ENCODE measurements at places on chromosomes 5 and 9.

DNA sequence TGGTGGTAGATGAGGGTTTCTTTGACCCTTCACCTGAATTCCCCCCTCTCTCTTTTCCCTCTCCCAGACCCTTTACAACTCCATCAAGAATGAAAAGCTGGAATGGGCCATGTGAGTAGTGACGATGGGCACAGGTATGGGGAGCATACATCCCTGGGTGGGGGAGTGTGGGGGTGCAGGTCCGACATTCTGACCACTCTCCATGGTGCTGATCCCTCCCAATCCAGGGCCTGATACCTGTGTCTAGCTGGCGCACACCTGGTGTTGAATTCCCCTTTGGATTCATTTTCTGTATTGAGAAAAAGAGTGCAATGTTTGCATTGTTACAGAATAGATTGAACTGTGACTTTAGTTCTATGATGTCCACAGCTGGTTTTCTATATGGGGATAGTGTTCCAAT is 40.0 kb downstream of the PSD2 start:
- DNase-seq, result no peak

DNA sequence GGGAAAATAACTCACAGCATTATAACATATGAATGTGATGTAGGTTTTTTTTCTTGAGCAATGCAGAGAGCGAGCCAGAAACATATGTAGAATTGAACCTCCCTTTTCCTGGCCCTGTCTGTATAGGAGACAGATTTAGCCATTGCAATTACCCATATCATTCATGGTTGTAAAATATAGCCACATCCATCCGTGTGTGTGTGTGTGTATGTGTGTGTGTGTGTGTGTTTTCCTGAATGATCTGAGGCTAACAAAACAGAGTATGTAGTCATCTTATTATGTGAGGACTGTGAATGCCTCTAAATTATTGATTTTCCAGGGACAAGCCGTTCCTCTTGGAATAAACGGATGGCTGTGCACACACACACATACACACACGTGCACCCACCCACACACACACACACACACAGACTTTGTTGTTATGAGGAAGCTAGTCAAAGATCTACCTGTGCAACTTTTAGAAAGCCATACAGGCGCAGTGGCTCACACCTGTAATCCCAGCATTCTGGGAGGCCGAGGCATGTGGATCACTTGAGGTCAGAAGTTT is 11.7 kb upstream of the DENND1A start:
- no peak for DNase-seq

DNA sequence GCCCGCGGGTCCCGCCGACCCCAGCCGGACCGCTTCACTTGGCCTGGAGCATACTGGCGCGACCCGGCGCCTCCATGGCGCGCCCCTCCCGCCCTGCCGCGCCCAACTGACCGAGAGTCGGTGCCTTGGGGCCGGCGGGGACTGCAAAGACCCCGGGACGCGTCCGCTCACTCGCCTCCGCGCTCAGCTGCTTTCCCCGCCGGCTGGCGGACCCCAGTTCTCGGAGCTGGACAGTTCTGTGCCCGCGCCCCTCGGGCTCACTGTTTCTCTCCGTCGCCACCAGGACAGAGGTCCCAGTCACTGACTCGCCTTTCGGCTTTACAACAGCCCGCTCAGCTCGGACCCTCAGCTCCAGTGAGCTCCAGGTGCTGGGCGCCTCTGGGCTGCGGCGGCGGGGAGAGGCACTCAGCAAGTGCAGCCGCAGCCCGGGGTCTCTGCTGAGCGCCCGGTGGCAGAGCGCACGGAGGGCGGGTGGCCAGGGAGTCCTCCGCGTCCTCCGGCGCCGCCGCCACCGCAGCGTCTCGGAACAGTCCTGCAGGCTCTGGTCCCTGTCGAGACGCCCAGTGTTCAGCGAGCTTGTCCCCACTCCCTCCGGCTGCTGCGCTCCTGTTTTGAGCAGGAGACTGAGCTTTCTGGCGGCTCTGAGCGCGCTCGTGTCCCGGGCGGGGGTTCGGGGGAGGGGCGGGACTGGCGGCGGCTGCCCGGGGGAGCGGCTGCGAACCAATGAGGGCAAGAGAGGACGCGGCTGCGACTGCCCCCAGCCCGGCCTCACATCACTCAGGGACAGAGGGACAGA is at the start of gene SMIM32:
Gene SMIM32 (minus strand): TSS at position 637 of the 796 bp plus-strand sequence. CDS start 638 bp downstream, outside the sequence.
- DNase-seq, result no peak

DNA sequence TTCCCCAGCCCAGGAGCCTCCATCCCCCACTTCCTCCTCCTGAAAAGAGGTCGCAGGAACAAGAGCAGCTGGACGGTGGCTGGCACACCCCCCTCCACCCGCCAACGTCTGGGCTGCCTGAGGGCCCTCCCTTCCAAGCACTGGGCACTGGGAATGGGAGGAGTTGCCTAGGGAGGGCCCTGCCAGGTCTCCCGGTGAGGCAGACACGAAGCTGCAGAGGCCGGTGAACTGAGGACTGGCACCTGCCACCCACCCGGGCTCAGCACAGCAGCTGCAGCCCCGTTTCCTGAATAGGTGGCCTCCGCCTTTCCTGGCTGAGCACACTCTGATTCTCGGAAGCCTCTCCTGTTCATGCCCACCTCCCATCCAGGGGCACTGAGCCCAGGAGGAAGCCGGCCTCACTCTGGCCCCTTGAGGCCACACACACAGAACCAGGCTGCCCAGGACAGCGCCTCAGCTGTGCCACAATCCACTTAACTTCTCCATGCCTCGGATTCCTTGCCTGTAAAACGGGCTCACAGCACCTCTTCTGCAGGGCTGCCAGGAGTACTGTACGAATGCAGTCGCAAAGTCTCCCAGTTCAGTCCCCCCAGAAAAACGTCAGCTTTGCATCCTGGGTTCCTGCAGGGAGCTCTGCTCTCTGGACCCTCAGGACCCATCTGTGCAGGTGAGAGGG is 1.3 kb downstream of the NPDC1 start:
- DNase-seq, result no peak

DNA sequence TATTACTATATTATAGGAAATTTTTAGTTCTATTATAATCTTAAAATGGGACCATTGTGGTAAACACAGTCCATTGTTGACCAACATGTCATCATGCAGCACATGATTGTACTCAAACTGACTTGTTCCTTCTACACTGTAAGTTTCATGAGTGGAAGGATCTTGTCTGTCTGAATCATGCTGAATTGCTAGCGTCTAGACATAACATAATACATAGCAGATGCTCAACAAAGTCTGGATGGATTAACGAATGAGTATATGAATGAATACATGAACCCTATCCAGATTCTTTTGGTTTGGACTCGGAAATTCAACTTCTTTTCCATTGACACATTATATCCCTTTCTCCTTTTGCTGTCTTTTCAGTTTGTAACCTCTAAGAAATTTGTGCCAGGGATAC is 429.2 kb upstream of the SGCD start:
- DNase-seq, result no peak

DNA sequence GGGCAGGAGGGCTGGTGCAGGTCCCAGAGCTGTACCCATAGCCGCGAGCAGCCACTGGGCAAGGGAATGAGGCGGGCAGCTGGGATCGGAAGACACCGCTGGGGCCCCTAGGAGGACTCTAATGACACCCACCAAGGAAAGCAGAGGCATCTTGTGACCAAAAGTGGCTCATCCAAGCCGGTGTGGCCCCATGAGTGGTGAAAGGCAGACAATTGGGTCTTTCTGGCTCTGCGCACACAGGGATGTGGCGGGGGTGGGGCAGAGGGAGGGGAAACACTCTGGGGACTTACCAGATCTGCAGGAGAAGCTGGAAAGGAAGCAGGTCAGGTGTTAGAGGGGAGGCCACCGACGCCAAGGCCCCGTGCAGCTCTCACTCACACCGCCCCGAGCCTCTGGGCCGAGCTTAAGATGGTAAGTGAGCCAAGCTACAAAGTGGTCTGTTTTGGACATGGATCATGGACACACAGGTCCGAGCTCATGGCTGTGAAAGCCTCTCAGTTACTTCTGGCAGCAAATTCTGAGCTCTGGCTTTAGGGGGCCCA is 42.3 kb upstream of the SARDH start:
- no peak for DNase-seq

GRCh38 chr9:129489838-129490582 is 130.9 kb downstream of the C9orf50 start:
- peak; percentile 71 for DNase-seq

DNA sequence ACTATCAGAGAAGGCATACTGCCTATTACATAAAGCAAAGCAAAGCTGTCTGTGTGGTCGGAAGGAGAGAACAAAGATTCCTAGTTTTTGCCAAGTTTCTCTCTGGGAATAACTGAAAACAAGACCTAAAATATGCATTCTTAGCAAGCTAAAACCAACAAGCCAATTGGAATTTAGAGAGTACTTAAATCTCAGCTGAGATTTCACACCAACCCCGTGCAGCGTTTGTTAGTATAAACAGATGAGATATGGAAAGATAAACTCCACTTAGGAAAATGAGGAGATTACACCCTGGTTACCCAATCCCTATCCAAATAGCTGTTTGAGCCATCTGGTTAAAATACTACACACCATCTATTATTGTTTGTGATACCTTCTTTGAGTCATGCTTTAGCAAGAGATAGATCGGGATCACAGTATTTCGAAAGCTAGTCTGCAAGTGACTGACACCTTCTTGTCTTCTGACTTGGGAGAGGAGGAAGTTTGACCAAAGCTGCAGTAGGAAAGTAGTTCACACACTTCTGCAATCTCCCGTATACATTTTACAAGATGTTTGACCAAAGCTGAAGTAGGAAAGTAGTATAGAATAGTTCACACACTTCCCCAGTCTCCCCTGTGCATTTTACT is 18.2 kb downstream of the FAF2 start:
- peak; percentile 74 for DNase-seq

DNA sequence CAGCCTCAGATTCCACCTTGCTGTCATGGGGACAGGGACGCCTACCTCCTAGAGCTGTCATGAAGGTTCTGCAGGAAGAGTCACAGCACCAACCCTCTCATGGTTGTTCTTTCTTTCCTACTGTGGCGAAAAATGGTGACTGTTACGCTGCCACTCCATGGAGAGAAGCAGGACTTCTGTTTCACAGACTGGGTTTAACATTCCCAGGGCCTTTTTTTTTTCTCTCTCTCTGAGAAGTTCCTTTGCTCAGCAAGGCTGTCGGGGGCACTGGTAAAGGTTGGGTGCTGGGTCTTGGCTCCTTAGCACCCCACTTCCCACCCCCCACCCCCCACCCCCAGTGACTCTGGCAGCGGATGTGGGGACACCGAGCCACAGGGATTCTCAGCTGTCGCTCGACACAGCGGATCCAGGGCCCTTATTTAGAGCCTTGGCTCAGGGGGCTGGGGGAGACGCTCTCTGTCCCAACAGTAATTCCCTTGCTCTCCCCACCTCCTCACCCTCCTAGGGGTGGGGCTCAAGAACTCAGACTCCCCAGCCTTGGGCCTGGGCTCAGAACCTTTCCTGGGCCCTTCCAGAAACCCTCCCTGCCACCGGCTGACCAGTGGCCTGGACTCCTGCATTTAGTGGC is 34.4 kb downstream of the DUSP1 start:
- no peak for DNase-seq

GRCh38 chr5:93395971-93396379 is 185.0 kb downstream of the NR2F1-AS1 start:
- no peak for DNase-seq

- no peak for DNase-seq
Measured at GRCh38 chr9:121912812-121913627, 180.1 kb downstream of the TTLL11 start.

DNA sequence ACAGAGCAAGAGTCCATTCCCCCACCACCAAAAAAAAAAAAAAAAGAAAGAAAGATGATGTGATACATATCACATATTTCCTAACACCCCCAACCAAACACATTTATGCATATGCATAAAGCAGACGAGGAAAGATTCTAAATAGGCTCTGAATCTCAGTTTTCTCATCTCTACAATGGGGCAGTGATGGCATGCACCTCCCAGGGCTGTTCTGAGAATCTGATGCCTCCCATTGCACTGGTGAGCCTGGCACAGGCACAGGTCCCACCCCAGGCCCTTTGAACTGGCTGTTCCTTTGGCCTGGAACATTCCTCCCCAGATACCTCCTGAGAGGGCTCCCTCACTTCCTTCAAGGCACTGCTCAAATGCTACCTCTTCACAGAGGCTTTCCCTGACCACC is 116.5 kb downstream of the C9orf50 start:
- DNase-seq, result no peak

- no peak for DNase-seq
Measured at GRCh38 chr9:96725576-96725975, 52.3 kb downstream of the ZNF510 start.

- no peak for DNase-seq
Measured at GRCh38 chr9:108996643-108997042, 16.7 kb downstream of the CTNNAL1 start.

- peak; percentile 38 for DNase-seq
Measured at GRCh38 chr5:173310861-173311785, 17.1 kb downstream of the STC2 start.

GRCh38 chr9:18327121-18327520 is 146.8 kb upstream of the ADAMTSL1 start:
- peak; percentile 42 for DNase-seq

DNA sequence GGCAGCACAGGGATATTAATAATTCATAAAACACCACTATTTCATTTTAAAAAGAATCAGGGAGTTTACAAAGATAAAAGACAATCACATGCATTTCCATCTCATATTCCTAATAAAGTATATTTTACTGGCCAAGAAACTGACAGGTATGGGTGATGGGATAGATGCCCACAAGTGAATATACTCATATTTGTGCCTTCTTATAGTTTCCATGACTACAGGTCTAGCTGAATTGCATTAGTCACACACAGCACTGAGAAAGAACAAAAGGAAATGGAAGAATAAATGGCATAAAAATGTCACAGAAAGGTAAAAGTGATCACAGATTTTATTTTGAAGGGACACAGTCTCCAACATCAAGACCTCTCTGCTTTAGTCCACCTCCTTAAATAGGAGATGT is 193.5 kb downstream of the PLK2 start:
- no peak for DNase-seq

GRCh38 chr5:25500635-25501034 is 855.9 kb upstream of the CDH10 start:
- no peak for DNase-seq

DNA sequence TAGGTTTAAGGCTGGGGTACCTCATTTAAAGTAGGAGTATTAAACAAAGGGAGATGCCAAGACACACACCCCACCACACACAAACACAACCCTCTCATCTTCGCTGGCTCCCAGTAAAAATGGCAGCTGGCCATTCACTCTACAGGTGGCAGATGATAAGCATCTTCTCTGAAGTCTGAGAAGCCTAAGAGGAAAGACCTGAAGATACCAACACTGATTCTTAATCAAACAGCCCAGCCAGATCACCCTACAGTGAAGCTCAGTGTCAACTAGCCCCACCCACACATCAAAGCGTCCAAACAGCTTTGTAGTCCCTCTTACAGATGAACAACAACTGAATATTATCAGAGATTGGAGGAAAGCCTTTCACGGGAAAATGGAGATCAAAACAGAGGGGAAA is 59.5 kb downstream of the SPOCK1 start:
- DNase-seq, result no peak

GRCh38 chr5:63247651-63248050 is 669.0 kb downstream of the LRRC70 start:
- DNase-seq, result peak; percentile 23

DNA sequence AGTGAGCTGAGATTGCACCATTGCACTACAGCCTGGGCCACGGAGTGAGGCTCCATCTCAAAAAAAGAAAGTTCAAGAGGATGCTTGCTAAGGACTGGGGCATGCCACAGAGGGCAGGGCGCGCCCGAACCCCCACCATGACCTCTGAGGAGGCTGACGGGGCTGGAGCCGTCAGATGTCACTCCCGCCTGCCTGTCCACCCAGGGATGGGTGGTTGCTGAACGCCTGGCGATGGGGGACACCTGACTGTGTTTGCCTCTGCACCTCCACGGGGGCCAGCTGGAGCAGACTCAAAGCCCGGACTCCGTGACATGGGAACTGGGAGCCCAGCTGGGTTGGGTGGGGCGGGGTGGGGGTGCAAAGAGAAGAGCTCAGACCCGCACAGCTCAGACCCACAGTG is 31.9 kb downstream of the ADAMTSL2 start:
- no peak for DNase-seq

- DNase-seq, result peak; percentile 12
Measured at GRCh38 chr5:94375801-94376200, 242.6 kb downstream of the KIAA0825 start.

Data from fibroblast of mammary gland (primary cell).